Esophagus squamous epithelium (tissue), 5 donors: ENCODE measurements at places on chromosomes 2 and 18.
A peak's percentile ranks its signal among the peaks of the same experiment; 100 is the strongest.

DNA sequence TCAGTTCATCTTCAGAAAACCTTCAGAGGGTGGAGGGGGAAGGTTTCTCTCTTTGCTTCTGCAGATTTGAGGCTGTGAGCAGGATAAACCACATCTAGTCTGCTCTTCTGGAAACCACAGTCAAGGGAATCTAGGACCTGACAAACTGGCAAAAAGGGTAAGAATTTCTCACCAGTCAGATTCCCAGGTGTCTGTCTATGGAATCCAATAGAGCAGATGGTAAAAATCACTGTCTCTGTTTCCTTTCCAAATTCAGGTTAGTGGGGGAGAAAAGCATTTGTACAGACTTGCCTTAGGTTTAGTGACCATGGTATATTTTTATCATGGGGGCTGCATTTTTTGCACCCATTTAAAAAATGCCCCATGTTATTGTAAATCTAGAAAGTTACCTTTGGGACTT is 62.2 kb upstream of the POLE4 start:
- DNase-seq = no peak

GRCh38 chr2:27186613-27187345 is 25.1 kb upstream of the ATRAID start:
- no peak for DNase-seq

DNA sequence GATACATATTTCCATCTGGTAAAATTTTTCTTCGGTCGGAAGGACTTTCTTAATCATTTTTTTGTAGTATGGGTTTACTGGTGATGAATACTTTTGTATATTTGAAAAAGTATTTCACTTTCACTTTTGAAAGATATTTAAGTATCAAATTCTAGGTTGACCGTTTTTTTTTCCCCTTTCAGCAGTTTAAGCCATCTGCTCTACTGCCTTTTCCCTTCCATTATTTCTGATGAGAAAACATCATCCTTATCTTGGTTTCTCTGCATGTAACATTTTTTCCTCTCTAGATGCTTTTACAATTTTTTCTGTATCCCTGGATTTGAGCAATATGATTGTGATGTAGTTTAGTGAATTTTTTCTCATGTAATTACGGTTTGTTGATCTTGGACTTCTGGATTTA is 87.0 kb downstream of the MTX2 start:
- no peak for DNase-seq

DNA sequence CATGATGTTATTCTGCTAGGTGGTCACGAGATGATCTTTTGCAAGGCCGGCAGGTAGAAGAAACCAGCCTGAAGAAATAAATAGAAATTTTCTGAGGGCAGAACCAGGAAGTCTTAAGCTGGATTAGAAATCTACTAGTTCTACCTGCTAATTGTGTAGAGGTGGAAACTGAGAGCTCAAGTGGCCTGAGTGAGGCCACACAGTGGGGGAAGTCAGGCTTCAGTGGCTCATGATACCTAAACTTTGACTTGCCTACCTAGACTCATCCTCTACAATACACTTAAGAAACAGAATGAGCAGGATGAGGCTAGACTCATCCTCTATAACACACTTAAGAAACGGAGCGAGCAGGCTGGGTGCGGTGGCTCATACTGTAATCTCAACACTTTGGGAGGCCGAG is 134.9 kb upstream of the NDUFV2 start:
- no peak for DNase-seq

- no peak for DNase-seq
These were observed 6.1 kb downstream of the MAB21L4 start for GRCh38 chr2:240889601-240890560.

GRCh38 chr2:232376260-232376659 is 2.3 kb upstream of the ALPP start:
- DNase-seq = no peak

DNA sequence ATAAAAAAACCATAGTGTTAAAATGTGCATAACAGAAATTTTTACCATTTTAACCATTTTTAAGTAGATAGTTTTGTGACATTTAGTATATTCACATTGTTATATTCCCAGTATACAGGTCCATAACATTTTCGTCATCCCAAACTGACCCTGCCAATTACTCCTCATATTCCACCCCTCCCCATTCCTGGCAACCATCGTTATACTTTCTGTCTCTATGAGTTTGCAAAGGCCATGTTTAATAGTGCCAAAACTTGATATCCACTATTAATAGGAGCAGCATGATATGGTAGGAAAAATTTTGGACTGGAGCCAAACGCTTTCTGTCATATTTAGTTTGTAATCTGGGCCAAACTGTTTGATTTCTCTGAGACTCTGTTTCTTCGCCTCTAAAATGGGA is 30.9 kb downstream of the PLCL1 start:
- DNase-seq = no peak

DNA sequence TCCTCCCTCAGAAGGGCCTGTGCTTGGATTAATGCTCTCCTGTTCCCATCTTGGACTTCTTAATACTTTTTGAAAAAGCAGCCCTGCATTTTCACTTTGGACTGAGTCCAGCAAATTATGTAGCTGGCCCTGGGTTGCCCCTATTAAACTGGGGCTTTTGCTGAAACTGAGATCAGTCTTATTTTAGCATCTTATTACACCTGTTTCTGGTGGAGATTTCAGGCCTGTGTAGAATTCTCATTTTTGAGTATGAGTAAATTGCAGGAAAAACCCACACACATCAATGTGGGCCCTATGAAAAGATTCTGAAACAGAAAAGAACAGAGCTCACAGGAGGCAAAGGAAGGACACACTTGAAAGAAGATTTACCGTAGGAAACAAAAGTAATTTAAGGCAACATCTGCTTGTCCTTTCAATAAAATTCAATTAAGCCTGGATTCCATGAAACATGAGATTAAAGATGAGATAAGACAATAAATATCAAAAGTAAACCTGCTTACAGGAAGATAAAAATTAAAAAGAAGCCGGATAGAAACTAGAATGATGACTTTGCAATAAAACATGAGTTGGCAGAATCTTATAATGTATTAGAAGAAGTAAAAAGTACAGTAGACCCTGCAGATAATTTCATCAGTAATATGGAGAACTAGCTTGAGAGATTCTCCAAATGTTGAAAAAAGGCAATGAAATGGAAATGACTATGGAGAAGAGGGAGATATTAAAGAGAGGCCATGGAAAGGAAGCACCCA is 90.7 kb upstream of the GCFC2 start:
- DNase-seq = no peak

DNA sequence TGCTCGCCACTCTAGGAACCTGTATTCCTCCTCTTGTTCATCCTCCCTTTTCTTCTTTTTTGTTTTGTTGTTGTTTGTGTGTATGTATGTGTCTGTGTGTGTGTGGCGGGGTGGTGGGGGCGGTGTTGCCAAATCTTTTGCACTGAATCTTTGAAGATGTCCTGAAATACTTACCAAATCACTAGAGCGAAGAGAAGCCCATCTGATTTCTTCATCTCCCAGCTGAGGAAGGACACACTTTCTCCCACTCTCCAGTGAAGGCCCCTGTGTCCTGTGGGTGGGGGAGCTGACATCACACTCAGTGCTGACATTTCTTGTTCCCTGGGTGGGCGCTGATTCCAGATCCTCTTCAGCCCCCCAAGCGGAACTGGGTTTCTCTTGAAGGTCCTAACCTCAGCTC is 74.5 kb downstream of the NEDD4L start:
- no peak for DNase-seq

GRCh38 chr2:122480501-122481243 is 725.2 kb downstream of the TSN start:
- no peak for DNase-seq

DNA sequence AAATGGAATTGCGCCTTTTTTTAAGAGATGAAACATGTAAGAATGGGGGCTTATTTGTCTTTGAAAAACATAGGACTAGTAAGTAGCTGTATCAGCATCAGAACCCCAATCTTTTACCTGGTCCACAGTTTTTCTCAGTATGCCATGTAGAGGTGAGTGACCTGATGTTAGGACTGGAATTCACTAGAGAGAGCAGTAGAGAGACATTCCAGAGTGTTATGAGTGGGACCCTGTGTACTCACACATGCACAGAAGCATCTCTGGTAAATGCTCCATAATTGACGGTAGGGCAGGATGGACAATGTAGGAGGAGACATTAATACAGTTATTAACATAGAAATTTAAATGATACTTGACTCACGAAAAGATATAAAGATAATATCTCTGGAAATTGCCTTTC is 1.4 kb upstream of the GALNT13 start:
- no peak for DNase-seq

- DNase-seq = no peak
These were observed 140.2 kb upstream of the BCL2L11 start for GRCh38 chr2:110980339-110981062.

- DNase-seq = no peak
These were observed 320.6 kb downstream of the LPIN1 start for GRCh38 chr2:12066986-12067385.

DNA sequence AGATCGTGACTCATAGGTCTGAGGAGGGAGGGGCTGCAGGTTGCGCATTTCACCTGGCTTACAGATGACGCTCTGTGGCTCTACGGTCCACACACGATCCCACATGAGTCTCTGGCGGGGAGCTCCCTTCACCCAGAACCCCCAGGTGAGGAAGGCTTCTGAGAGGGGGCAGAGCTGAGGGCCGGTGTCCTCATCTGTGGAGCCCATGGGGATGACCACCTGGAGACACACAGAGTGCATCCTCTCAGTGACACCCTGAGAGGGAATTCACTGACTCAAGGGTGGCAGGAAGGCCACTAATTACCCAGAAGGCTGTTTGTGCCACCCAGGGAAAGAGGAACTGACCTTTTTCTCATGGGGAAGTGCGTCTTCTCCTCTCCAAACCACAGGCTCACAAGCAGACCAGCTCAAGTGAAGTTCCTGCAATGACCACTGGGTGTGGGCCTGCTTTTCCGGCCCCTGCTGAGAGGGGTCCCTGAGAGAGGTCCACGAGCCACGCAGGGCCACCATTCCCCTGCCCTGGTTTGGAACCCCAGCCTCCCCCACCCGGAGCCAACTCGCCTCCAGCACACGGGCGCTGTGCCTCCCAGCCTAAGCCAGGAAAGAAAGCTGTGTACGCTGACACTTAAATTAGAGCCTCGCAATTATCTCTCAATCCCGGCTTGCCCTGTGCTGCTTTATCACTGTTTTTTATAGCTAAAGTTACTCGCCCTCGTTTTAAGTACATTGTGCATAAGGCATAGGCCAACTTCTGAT is 114.1 kb downstream of the BCL11A start:
- DNase-seq = peak; percentile 45

GRCh38 chr2:205556357-205556756 is 125.9 kb upstream of the NRP2 start:
- no peak for DNase-seq

DNA sequence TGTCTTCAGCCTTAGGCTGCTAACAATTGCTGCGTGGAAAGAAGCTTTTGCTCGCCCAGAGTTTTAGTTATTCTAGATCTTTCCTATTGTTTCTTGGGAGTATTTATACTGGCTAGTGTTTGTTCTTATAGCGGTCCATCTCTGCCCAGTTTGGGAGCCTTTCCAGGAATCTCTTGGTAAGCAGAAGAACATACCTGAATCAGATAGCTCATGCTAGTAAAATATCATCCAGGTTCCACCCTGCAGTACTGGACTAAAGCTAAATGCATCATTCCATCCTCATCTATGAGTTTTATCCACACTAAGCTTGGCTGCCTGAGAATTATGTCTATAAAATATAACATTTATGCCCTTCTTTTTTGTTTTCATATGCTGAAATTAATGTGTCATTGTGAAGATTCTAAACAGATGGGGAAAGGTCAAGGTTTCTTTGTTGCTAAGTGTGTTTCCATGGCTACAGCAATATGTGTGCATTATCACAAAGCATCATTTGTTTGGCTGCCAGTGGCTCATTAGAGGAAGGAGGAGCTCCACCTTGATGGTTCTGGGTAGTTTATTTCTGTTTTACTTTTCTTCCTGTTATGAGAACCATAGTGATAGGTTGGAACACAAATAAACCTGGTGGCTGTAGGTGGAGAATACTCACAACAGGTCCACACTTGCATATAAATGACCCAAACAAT is 182.8 kb downstream of the PIK3C3 start:
- no peak for DNase-seq

DNA sequence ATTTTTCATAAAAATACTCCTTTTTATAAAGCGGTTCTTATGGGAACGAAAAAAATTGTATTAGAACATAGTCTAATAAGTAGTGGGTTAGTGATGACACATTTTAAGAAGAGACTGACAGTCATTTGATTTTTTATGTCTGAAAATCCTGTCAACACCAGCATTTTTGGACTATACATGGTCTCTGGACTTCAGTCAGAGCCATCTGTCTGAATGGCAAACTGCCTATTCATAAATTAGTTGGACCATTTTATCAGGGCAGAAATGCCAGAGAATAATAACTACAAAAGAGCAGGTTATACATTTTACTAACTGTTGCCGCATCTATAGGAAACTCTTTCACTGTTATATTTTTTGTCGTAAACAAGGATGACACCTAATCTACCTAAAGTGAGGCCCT is 437.6 kb downstream of the ZNF804A start:
- DNase-seq = no peak

DNA sequence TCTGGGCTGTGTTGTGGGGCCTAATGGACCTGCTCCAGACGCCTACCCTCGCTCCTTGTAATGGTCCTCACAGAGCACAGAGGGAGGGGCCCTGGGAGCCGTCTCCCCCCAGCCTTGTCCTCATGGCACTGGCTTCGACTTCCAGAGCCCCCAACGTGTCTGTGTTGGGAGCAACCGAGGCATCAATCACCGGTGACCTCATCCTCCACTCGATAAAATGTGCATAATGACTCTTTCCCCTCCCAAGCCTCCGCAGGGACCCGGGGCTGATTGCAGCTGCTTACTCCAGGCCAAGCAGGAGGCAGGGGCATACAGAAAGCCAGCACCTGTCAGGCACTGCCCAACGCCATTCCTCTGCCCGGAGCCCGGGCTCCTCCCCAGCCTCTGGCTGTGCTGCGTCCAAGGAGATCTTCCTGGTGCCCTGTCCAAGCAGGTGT is 271.7 kb downstream of the NDUFA10 start:
- no peak for DNase-seq

DNA sequence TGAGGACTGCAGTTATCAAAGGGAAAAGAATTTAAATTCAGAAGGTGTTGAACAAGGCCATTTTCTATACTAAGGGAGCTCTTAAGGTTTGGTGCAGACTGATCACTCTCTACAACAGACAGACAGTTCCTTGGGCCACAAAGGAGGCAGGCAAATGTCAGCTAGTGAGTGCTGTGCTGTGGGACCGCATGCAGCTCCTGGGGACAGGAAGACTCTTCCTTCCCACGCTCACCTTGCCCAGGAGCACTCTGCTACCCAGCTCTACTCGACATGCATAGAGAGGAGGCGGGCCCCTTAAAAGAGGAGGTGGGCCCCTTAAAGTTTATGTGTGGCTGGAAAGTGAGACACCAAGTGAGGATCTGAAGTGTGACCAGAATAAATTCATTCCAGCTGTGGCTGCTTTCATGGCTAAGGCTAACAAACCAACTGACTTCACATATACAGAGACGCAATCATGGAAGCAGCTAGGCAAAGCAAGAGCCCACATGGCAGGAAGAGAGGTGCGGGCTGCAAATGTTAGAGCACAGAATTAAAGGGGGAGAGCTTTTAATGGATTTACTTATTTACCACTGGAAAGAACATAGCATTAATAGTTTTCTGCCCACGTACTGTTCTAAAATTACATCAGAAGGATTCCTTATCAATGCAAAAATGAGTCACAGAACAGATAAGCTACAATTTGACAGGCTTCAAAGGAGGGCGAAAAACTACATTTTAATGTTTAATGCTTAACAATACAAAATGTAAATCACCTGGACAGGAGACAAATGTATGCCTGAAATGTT is 101.4 kb upstream of the RNU4ATAC start:
- no peak for DNase-seq

GRCh38 chr2:28021898-28022297 is 131.4 kb downstream of the BABAM2 start:
- DNase-seq = no peak

GRCh38 chr18:8601277-8602032 is 7.8 kb upstream of the RAB12 start:
- no peak for DNase-seq
